Femur (tissue), 1 donor: ENCODE measurements at places on chromosomes 4 and X.

GRCh38 chrX:11480626-11481025 lies 185.1 kb downstream of the ARHGAP6 start:
- DNase-seq: no peak

DNA sequence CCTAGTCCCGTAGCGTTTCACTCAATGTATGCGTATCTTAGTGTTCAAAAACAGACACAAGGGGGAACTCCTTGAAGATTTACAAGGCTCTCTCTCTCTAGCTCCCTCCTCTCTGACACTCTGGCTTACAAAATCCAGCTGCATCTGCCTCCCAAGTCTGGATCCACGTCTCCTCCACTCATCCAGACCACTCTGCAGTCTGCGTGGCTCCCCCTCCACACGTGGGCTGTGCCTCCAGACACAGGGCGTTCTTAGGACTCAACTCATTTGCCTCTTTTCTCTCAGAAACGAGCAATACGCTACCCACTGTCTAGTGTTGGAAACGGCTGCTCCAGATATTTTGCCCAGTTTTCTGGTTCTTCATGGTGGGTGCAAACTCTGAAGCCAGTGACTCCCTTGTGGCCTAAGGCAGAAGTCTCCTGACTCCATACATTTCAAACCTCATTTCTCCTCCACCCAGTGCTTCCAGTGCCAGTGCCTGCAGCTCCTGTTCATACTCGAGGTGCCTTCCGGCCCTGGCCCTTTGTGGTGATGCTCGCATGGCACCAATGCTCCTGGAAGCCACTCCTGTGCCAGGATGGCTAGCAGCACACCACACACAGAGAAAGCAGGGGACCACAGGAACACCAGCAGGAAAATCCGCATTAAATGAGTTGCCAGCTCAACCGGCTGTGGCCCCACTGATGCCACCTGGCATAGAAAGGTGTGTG lies 24.1 kb downstream of the NAT8L start:
- no peak for DNase-seq

- DNase-seq: no peak
These were observed 5.9 kb upstream of the GATB start for GRCh38 chr4:151766691-151767090.

DNA sequence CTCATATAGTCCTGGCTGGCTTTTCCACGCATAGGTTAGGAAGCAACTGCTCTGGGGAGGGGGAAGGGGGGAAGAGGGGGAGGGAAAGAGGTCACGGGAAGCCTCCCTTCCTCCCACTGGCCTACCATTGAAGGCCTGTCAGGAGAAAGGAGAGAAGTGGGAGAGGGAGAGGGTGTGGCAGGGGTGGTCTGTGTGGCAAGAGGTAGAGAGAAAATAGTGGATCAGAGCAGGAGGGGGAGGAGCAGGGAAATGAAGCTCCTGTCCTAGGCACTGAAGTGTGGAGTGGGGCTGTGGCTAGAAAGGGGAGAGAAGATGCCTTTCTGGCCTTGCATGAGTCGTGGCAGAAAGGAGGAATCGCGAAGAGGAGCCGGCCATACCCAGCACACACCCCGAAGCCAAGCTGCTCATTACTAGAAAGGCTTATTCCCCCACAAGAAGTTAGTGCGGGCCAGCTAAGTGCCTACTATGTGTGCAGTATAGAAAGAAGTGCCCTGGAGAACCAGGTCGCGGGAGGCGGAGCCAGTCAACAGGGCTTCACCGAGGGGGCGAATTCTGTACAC lies 1.1 kb upstream of the TMEM164 start:
- no peak for DNase-seq

DNA sequence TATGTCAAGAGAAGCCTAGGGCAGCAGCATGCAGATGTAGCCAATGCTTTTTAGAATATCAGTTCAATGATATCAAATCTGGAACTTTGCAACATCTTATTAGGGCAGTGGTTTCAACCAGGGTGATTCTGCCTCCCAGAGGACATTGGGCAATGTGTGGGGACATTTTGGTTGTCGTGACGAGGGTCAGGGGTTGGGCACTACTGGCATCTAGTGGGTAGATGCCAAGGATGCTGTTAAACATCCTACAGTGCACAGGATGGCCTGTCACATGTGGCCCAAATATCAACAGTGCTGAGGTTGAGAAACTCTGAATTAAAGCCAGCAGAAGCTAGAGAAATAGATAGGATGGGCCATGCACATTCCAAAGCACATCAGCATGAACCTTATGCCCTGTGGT lies 152.3 kb downstream of the AMELX start:
- no peak for DNase-seq

DNA sequence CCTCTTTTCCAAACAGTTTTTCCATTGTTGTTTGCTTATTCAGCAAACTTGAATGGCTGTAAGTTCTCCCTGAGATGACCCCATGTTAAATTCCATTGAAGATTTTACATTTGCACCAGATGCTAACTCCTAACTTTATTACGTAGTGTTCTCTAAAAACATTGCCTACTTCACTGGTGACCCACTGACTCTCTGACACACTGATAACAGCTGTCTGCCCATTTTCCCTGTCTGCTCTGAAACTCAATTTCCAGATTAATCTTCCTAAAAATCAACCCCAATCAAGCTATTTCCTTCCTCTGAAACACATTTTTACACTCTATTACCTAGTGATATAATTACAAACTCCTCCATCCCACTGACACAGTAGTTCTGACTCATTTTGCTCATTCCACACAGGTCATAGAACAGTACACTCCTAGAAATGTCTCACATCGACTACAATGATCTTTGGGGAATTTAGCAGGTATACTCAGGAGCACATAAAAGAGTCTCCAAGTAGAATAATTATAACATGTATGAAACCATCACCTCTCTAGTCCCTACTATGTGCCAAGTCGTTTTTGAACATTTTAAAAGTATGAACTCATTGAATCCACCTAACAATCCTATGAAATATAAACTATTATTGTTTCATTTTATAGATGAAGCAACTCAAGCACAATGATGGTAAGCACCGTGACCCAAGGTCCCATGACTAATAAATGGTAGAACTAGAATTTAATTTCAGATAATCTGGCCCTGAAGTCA lies 210.9 kb downstream of the SLIT2 start:
- DNase-seq: no peak

DNA sequence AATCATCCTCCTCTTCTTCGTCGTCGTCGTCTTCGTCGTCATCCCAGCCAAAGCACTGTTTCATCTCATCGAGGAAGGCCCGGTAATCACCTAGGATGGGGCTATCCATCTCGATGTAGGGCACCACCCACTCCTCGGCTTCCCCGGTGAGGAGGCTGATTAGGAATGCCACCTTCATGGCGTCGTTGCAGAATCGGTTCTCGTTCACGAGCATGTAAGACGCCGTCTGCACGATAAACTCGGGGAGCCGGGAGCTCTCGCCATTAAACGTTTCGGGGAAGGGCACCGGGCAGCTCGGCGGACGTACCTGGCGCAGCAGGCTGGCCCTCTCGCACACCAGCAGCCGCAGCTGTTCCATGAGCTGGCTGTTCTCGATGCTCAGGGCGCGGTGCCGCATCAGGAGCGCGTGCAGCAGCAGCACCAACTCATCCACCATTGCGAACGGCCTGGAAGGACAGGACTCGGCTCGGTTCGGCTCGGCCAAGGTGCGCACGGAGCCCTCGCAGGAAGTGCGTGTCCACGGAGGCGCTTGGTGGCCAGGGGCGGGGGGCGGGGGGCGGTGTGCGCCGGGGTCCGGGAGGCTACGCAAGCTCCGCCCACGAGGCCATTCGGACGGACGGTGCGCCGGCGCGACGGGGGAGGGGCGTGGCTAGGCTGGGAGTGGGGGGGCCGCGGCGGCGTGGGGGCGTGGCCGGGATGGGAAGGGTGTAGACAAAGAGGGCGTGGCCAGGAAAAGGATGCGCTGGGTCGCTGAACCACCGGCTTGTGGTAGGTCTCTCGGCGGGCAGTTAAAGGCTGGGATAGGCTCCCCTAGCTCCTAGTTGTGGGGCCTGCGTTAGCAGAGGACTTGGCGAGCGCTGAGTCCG lies at the start of gene LDOC1:
LDOC1 (minus strand) TSS at position 544 of the 866 bp plus-strand sequence; CDS start at position 436, 108 bp downstream.
- peak; percentile 91 for DNase-seq

DNA sequence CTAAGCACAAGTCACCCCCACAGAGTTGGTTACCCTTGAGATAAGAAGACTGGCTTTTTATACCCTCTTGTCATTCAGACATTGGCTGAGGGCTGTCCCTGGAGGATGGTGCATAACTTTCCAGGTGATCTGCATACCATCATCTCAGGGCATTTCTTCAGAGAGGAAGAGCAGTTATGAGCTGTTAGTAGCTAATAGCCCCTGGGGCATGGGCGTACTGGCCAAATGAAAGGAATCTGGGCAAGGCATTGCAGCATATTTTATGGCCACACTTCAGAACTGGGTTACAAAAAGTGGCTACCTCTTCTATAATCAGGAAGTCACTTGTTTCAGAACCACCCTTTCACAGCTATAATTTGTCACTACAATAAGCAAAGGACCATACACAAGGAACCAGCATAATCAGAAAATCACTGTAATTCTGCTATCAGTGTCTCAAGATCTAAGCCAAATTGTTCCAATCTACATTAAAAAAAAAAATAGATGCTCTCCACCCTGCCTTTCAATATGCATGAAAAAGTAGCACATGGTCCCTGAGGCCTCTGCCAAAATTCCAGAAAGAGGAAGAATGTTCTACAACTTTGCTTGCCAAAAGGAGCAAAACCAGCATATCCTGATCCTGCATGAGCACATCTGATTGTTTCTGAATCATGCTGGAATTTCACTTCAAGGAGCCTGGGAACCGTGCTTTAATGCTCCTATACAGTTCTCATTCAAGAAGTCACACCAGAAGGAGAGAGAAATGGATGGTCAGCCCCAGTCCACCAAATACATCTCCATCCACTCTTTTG lies 92.0 kb downstream of the TMEM144 start:
- no peak for DNase-seq

- no peak for DNase-seq
These were observed 62.9 kb upstream of the TXK start for GRCh38 chr4:48196758-48197504.

DNA sequence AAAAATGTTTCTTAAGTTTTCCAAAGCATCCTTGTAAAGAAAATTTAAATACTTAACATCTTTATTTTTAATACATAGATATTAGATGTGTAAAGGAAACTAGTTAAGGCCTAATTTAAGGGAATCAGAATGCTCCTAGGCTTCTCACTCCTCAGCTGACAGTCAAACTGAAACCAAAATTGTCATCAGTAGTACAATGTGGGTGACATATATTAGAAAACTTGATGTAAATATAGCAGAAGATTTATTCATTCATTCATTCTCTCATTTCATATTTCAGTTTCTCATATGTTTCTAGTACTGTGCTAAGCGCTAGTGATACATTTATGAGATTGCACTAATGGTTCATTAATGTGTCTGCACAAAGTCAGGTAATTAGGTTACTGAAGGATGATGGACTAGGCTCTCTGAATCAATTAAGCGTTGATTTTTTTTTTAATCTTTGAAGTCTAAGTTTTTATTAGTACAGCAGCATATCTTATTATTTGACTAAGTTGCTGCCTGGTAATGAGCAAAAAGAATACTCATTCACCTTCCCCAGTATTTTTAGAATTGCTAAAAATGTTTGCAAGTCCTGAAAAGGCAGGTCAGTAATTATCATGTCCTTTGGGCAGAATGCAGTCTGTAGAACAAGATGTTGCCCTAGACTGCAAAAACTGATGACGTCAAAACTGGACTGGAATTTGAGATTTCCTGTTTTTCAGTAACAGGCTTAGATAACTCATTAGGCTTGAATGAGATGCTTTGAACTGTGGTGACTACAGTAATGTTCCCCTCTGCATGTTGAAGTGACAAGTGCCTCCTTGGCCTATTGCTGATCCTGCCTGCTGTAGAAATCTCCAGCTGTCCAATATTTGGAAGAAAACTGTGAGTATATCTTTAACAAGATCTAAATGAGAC lies 128.7 kb downstream of the ARHGAP24 start:
- DNase-seq: no peak

GRCh38 chrX:153521034-153521433 lies 3.6 kb downstream of the ATP2B3 start:
- DNase-seq: peak; percentile 74

GRCh38 chr4:57091657-57092162 lies 18.5 kb downstream of the IGFBP7 start:
- DNase-seq: no peak

DNA sequence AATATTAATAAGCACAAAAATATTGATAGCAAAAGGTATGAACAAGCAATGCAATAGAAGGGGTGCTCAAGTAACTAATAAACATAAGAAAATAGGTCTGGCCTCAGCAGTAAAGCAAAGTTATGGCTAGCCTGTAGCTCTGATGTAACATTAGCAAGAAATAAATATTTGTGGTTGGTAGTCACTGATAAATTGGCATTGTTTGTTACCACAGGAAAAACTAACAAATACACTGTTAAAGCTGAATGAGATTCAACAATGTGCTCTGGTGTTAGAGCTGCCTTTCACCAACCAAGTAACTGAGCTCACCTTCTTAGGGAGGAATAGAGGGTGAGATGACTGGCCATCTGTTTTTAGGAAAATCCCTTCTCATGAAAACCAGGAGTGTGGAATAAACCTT lies 71.4 kb downstream of the AREG start:
- DNase-seq: no peak

- DNase-seq: no peak
These were observed 8.8 kb downstream of the ENPEP start for GRCh38 chr4:110484767-110485166.

DNA sequence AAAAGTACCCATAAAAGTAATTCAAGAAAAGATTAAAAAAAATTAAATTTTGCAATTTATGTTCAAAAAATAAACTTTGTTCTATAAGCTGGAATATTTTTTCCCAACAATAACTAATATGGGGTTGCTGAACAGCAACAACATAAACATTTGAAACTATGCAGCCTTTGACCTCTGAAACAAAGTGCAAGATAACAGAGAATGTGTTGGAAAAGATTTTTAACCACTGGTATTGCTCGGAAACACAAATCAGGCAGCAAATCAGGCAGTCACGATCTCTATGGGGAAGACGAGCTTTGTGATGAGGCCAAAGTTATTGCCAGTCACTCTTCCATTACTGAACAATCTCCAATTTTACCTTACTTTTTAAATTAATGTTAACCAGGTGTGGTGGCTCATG lies 332.1 kb downstream of the PABPC4L start:
- DNase-seq: no peak

- no peak for DNase-seq
These were observed 14.8 kb downstream of the FAM9B start for GRCh38 chrX:9019151-9019550.

DNA sequence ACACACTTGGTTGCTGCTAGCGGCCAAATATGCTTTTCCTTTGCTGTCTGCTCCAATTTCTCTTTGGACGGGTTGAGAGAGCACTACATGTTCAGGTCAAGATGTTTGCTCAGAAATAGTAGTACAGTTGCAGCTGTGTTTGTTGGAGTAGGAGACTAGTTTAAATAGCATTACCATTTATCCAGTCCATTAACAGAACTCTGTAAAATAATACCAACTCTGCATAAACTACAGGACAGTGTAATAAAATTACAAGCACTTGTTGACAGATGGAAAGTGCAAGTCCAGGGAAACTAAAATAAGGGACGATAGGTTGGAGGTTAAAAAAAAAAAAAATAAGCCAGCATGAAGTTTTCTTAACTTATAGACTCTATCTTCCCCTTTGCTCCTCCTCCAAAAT lies 20.2 kb downstream of the SLIT2 start:
- DNase-seq: no peak
